ENCODE measurements at places on chromosomes 3 and 15. TPM values are rescaled to one million over a fixed set of nuclear protein-coding genes. Genes with fewer than 3 reads are reported as not detected.

Gene CRYGS
- total RNA-seq, result 4.5 TPM

Gene ISLR
- 0.39 TPM for total RNA-seq

Gene SERPINI1
- 1.5 TPM for total RNA-seq

Gene SSUH2
- not detected for total RNA-seq

Gene LTF
- not detected for total RNA-seq

Gene STRIT1
- not detected for total RNA-seq

Gene FBXO40
- not detected for total RNA-seq

Gene DCUN1D1
- total RNA-seq, result 15.9 TPM

Gene ZNF385D
- total RNA-seq, result 2.2 TPM

Gene C15orf62
- not detected for total RNA-seq

Data from glomerular endothelial cell (primary cell).